ENCODE measurements at places on chromosomes 6 and 20.

DNA sequence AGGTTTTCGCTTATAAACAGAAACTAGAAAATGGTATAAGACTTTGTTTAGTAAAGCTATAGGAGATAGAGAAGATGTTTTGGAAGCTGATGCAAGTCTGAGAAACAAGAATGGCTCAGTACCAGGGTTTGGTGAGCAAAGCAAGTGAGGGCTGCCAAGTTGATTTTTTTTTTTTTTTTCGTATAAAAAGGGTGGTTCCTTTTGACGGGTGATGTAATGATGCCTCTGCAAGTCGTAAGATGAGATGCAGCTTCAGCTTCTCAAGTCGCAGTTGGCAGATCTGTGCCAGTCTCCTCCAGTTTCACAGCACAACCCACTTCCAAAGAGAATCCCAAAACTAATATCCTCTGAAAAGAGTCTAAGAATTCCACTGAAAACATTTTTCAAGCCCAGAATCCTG lies 252.8 kb upstream of the CDH4 start:
- no peak for ATAC-seq

- no peak for ATAC-seq
Measured at GRCh38 chr20:55253781-55254180, 751.5 kb downstream of the CBLN4 start.

DNA sequence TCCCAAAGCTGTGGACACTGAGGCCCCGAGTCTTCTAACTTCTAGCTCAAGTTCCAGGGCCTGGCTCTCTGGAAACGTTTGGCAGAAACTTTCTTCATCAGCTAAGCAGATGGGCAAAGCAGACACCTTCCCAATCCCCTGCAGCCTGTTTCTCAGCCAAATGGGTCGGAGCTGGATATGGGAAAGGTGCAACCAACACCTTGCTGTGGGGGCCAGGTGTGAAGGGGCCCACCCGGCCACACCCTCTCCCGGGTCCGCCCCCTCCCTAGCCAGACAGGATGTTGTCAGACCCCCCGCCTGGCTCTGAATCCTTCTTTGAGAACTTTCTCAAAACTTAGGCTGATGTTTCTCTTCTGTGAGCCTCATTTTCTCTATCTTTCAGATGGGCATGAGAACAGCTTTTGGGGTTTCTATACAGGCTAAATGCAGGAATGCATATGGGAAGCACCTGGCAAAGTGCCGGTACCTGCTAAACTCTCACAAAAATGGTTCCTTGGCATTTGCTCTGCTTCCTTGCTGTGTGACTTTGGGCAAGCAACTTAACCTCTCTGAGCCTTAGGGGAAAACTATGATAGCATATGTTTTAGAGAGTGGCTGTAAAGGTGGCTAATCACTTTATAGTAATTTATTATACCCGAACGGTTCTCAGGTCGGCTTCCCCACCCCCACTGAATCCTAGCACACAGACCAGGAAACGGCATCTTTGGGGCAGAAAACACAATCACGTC lies 1.8 kb downstream of the SNAI1 start:
- ATAC-seq, result no peak

- no peak for ATAC-seq
Measured at GRCh38 chr20:36847009-36847709, 28.8 kb upstream of the TLDC2 start.

GRCh38 chr6:41728073-41728936 lies 7.1 kb downstream of the TFEB start:
- no peak for ATAC-seq

- no peak for ATAC-seq
Measured at GRCh38 chr20:20665606-20666332, 46.7 kb downstream of the RALGAPA2 start.

GRCh38 chr20:47785311-47785853 lies at the start of gene SULF2:
TSS of gene SULF2 (minus strand) at chr20:47785481. CDS start at chr20:47757363, 28,118 bp downstream.
- ATAC-seq, result peak; percentile 36

DNA sequence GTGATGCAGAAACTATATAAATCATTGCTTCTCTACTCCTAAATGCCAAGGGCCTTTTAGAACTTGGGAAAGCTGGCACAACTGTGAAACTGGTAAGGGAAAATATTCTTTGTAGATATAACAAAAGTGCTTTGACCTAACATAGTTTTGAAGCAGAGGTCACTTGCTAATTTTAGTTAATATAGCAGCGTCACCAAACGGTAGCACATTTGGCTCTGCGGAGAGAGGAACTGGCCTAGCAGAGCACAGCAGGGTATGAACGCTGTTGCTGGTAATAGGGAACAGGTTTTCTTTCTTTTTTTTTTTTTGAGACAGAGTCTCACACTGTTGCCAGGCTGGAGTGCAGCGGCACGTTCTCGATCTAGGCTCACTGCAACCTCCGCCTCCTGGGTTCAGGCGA lies 67.4 kb downstream of the ECT2L start:
- ATAC-seq, result no peak

- ATAC-seq, result no peak
Measured at GRCh38 chr6:69953491-69953890, 87.1 kb downstream of the COL19A1 start.

DNA sequence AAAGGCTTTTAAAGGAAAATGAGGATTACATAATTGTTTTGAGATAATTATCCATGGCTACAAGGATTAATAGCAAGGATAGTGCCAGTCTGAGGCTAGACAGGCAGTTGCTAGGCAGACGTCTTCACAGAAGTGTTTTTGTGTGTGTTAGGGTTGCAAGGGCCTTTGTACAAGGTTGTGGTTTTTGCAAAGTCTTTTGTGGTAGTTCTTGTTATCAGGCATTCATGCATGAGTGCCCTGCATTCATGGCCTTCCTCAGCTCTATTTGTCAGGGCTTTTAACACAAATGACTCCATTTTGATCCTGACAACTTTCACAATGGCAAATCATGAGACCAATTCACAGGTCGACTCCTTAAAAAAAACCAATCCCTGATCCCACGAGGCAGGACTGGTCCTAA lies 68.1 kb upstream of the TXNDC5 start:
- ATAC-seq, result peak; percentile 94

DNA sequence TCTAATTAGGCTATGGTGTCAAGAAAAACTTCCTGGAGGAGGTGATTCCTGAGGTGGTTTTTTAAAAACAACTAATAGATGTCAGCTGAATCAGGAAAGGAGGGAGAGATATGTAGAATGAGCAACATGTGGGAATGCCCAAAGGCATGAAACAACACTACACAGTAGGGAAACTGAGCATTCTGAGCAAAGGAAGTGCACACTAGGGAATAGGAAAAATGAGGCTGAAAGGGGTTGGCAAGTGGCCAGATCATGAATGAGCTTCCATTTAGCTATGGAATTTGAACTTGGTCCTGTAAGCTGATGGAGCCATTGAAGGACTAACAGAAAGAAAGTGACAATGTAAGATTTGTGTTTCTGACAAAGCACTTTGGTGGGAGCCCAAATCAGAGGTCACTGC lies 16.9 kb upstream of the SLC35F1 start:
- no peak for ATAC-seq

GRCh38 chr20:59911041-59911440 lies 22.4 kb downstream of the SYCP2 start:
- ATAC-seq, result no peak

- ATAC-seq, result no peak
Measured at GRCh38 chr6:20771409-20771808, 237.2 kb downstream of the CDKAL1 start.

DNA sequence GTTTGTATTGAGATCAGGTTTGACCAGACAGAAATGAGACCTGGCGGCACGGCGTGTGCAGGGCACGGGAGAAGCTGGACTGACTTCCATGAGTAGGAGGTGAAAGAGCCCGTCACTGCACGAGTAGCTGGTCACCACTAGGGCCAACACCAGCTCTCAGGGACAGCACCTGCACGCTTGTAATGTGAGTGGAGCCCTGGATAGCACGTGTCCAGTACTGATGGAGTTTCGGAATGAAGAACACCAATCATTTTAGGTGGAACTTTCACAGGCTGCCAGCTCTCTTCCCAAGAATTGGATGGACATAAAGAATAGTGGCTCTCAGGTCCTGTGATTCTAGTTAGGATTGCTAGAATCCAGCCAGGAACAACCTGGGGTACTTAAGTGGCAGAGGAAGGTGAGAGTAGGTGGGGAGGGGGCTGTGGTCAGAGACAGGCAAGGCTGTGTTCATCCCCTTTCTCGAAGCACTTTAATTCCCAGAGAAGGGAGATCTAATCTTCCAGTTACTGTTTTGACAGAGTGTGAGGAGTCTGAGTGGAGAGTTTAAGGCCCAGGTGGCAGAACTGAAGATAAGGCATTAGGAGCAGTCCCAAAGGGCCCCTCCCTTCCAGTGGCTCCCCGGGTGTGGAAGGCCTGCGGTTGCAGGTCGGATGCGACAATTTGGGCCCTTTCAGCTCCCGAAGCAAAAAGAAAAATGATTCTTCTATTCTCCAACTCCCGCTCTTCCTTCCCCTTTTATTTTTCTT lies 314.8 kb downstream of the QKI start:
- ATAC-seq, result no peak

DNA sequence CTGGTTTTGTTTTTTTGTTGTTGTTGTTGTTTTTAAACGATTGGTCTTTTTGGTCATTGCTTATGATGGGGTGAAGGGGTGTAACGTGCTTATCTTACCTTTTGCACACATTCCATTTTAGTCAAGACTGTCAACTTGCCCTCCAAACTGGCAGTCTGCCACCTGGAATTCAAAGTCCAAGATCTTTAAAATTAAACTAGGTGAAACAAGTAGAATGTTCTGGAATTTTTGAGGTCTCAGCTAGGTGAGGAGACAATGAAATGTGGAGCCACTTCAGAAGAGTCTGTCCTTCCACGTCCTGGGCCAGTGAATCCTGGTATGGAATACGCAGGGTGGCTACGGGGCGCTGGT lies 344.6 kb downstream of the ZFAND3 start:
- no peak for ATAC-seq

DNA sequence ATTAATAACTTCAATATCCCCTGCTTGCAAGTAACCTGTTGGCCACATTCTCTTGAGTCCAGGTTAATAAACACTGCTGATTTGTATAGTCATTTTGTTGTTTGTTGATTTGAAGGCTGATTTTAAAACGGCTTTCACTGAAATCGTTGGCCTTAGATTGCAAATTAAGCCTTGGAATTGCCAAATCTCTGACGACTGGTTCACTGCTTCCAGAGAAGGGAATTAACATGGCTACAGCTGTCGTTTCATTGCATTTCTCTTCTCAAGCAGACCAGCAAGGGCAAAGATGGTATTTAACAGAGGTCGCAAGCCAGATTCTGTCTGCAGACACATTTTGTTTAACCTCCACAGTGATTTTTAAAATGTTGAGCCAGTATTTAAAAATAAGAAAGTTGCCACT lies 470.9 kb downstream of the TFAP2A start:
- no peak for ATAC-seq

- ATAC-seq, result no peak
Measured at GRCh38 chr6:836276-836853, 143.4 kb upstream of the EXOC2 start.

DNA sequence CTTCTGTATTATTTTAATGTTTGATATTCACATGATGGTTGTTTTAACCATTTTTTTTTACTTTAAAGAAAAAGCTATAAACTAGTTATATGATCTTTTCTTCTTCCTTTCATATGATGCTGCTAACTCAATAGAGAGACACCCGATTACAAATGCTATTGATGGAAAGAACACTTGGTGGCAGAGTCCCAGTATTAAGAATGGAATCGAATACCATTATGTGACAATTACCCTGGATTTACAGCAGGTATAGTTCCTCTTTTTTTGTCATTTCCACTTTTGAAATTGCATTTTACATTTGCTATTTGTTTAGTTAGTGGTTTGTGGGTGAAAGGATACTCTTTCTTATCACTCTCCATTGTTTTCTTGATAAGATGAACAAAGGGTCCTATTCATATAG lies 176.7 kb downstream of the LAMA2 start:
- no peak for ATAC-seq

DNA sequence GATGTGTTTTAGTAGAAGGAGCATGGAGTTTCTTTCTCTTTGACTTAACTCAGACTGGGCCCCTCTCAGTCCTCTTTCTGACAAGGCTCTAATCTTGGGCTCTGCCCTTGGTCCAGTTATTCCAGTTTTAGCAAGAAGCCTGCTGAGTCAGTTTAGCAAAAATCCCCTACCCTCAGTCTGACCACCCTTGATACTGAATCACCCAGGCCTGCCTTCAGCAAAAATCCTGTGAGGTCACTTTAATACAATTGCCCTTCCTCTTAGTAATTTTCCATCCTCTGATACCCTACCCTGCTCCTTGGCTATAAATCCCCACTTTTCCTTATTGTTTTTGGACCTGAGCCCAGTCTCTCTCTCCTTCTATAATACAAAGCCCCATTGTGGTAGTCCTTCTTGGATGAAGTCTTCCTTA lies 326.7 kb upstream of the NOX3 start:
- no peak for ATAC-seq

GRCh38 chr20:41047975-41048305 lies 19.3 kb downstream of the TOP1 start:
- ATAC-seq, result peak; percentile 54

DNA sequence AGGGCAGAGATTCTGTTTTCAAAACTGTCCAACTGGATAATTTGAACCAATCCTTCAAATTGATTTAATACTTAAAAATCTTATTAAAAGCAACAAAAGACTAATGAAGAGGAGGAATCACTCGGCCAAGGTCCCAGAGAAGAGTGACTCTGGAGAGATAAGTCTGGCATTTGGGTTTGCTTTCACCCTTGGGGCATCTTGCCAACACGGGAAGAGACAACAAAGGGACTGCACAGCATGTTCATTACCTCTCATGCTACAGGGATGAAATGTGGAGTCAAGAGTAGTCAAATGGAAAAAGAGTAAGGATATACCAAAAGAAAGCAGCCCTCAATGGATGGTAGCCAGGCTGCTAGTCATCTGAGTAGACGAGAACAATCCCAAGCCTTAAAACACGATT lies 68.2 kb downstream of the KHDRBS2 start:
- ATAC-seq, result no peak

DNA sequence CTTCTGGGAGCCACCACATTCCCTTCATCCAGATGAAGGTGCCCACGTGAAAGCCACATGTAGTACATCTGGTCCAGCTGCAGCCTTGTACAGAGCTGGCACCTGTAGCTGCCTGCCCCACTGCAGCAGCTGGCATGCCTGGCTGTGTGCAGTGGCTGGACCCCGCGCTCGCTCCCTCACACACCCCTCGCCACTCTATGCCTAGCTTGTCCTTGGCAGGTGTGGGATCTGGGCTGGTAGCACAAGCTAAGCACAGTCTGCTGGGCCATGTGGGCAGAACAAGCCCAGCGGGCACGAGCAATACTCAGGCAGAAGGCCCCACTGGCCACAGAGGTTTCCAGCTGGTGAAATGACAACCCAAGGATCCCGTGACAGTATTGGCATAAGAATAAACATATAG lies 199.4 kb upstream of the PRND start:
- no peak for ATAC-seq

DNA sequence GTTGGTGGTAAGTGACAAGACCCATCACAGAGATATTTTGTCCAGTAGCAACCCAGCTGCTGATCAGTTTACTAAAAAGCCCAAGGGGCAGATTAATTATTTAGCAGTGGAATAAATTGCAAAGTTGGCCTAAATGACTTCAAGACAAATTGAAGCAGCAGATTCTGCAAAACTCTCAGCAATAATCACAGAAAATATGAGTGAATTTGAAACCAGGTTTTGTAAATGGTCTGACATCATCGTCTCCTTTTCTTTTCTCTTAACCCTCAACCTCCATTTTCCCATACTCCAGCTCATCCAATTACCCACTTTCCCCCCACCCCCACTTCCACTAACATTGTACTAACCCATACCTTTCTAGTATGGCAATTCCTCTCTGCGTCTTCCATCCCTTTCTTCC lies 11.3 kb upstream of the PTPRK start:
- no peak for ATAC-seq

- ATAC-seq, result peak; percentile 88
Measured at GRCh38 chr6:91501930-91502329, 915.1 kb upstream of the MAP3K7 start.
